ENCODE measurements at places on chromosomes 11 and 22.

GRCh38 chr22:38981005-38981991, 849 bp upstream of the APOBEC3B start:
- DNase-seq = no peak

DNA sequence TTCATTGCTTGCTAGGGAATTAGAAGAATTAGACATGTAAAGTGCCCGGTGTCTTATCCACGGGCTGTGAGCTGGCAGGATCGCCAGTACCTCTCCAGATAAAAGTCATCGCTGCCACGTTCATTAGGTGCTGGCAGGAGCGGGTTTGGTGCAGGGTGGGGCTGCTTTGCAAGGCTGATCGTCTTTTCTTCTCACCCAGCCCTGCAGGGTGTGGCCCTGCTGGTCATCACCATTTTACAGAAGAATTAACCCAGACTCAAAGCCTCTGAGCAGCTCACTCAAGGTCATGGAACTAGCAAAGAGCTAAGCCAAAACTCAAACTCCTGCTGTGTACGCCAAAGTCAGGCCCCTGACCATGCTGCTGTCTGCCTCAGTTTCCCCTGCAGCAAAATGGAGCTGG, 6.1 kb upstream of the FGF4 start:
- no peak for DNase-seq

DNA sequence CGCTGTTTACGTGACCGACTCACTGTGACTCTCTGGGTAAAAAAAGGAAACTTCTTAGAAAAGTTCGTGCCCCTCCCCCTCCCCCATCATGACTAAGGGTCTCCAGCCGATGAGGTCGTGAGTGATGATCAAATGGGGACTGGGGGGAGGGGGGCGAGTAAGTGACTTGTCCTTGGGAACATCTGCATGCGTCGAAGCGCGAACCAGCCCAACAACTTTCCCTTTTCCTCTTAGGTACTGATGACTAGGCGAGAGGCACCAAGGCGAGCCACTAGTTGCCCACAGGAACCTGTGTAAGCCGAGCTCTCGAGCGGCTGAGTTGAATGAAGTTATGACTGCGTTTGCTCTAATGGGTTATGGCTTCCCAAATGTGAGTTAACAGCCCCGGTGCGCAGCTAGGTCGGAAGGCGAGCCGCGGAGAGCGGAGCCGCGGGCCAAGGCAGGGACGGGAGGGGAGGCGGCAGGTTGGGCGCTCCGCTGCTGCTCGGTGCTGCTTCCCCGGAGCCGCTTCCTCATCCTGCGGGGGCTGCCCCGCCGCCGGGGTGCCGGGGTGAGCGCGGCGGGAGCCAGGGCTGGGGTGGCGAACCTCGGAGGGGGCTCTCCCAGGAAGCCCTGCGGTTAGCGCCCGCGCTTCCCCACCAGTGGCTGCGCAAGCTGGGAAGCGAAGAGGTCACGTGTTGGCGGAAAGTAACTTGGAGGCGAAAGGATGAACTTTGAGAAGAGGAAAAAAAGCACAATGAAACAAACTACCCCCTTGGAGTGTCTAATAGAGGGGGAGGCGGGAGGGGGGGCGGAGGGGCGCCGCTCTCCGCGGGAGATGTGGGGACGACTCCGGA, 22.1 kb upstream of the BDNF start:
- DNase-seq = no peak

DNA sequence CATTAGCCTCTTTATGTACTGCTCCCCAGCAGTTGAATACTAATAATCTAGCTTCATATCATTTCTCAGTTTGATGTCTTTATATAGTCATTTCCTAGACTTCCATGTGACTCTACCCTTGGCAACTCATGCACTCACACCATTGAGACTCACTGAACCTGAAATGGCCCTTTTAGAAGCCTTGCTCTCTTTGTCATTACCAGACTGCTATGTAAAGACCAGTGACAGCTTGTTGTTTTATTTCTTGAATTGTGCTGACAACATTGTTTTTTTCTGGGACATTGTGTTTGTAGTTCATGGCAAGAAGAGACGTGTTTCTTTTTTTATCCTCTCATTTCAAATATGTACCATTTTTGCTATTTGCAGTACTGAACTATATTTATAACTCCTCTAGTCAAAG, 256.5 kb downstream of the CNTN5 start:
- DNase-seq = no peak

GRCh38 chr11:65241134-65241533, 20.6 kb upstream of the POLA2 start:
- no peak for DNase-seq

- no peak for DNase-seq
These were observed 50.8 kb downstream of the MN1 start for GRCh38 chr22:27750584-27751265.

GRCh38 chr11:16938061-16938460, 76.2 kb downstream of the PLEKHA7 start:
- no peak for DNase-seq

- no peak for DNase-seq
These were observed 21.3 kb upstream of the PATZ1 start for GRCh38 chr22:31367426-31367825.

GRCh38 chr11:35163209-35163608, 24.2 kb downstream of the CD44 start:
- DNase-seq = no peak

DNA sequence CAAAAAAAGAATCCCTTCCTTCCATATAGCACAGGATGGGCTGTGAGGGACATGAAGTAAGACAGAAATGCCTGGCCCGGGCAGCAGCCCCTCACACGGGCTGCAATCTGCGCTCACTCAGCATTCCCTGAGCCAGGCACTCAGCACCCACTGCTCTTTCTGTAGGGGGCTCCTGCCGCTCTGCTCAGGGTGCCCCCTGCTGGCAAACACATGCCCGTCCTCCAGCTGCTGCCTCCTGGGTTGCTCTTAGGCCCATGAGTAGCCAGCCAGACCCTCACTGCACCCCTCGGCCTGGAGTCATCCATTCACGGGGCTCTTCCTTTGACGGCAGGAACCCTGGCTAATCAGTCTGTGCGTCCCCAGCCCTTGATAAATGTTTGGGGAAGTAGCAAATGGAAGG, 6.9 kb downstream of the MCAT start:
- no peak for DNase-seq

GRCh38 chr11:64035576-64035975, at the start of gene FLRT1:
TSS of gene FLRT1 (plus strand) at chr11:64035931. CDS start at chr11:64116268, 80,337 bp downstream.
- no peak for DNase-seq

- no peak for DNase-seq
These were observed 6.4 kb upstream of the CCDC88B start for GRCh38 chr11:64333556-64333955.

GRCh38 chr11:126489836-126490660, 134.6 kb downstream of the ST3GAL4 start:
- DNase-seq = no peak

- no peak for DNase-seq
These were observed 87.4 kb downstream of the TRMU start for GRCh38 chr22:46422896-46423295.

- no peak for DNase-seq
These were observed 16.1 kb upstream of the MS4A7 start for GRCh38 chr11:60362241-60362640.

Data from stimulated activated CD8-positive, alpha-beta memory T cell treated with anti-CD3 and anti-CD28 coated beads, Interleukin-15, amount 100 ng/mL, for 24 hours (primary cell).